Stimulated activated CD4-positive, alpha-beta T cell treated with anti-CD3 and anti-CD28 coated beads, TNF-alpha, amount 100 ng/mL, for 4 hours (primary cell): ENCODE measurements at places on chromosomes 4 and X.
A peak's percentile ranks its signal among the peaks of the same experiment; 100 is the strongest.

- no peak for DNase-seq
Observed at GRCh38 chrX:111244235-111244750, 26.0 kb downstream of the CAPN6 start.

DNA sequence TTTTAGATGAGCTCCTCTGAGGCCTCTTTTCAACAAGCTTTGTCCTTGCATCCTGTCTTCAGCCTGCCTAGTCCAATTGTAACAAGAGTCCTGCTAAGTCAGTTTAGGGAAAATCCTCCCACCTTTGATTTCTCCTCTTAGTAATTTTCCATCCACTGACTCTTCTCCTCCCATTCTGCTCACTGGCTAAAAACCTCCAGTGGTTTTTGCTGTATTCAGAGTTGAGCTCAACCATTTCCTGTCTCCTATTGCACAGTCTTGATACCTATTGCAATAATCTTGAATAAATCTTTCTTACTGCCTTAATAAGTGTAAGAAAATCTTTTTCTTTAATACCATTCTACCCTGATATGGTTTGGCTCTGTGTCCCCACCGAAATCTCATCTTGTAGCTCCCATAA, 117.8 kb upstream of the ENPP6 start:
- no peak for DNase-seq

GRCh38 chrX:106611679-106612392, at the start of gene RADX:
TSS of gene RADX (plus strand) at chrX:106611978. CDS start at chrX:106612081, 103 bp downstream.
- DNase-seq = peak; percentile 67

DNA sequence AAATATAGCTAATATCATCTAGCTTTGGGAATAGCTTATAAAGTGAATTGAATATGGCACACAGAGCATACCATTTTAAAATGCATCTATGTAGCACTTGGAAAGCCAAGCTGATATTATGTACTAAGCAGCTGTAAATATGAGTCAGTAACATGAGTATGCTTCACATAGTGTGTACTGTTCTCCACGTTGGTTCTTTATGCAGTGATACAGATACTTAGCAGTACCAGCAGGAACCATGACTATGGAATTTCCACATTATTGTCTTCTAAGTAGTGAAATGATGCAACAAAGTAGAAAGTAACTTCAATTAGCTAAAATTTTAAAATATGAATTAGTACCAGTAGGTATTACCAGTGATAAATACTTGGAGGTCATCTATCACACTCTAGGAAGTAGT, 320.1 kb downstream of the BMPR1B start:
- no peak for DNase-seq

GRCh38 chr4:36351082-36351666, 69.8 kb downstream of the DTHD1 start:
- DNase-seq = peak; percentile 46

GRCh38 chrX:3161681-3162080, 120.4 kb downstream of the ARSF start:
- DNase-seq = no peak

DNA sequence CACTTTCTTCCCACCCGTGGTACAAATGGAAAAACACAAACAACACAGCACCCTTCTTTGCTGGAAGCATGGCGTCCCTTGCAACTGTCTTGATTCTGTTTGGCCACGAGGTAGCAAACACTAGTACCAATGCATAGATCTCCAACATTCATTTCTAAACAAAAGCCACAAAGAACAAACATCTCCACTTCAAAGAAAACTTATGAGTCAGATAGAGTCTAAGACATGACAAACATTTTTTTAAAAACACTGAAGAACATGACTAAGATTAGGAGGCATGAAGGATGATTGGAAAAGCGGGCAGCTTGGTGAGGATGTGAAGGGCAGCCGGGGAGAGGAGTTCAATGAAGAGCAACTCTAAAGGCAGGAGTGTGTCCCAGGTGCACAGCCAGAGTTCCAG, 197.6 kb upstream of the FAM9B start:
- no peak for DNase-seq

- DNase-seq = no peak
Observed at GRCh38 chr4:180542445-180543100, 1700.6 kb upstream of the TENM3 start.

- no peak for DNase-seq
Observed at GRCh38 chr4:57042711-57043169, 64.0 kb downstream of the POLR2B start.
